ENCODE measurements at places on chromosomes 11 and 22.

GRCh38 chr11:57321388-57322255 lies 3.1 kb downstream of the TNKS1BP1 start:
- no peak for DNase-seq

- DNase-seq, result no peak
Measured at GRCh38 chr11:79173615-79174014, 267.2 kb downstream of the TENM4 start.

DNA sequence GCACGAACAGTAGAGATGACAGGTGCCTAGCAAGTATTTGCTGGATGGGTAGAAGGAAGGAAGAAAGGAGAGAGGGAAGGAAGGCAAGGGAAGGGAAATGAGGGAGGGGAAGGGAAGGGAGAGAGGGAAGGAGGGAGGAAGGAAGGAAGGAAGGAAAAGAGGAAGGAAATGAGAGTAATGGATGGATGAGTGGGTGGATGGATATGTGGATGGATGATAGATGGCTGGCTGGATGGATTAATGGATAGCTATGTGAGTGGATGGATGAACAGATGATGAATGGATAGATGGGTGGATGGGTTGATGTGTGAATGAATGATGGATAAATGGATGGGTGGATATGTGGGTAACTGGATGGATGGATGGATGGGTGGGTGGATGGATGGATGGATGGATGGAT lies 125.9 kb upstream of the FGF3 start:
- no peak for DNase-seq

- DNase-seq, result no peak
Measured at GRCh38 chr11:125441648-125442410, 54.2 kb downstream of the FEZ1 start.

DNA sequence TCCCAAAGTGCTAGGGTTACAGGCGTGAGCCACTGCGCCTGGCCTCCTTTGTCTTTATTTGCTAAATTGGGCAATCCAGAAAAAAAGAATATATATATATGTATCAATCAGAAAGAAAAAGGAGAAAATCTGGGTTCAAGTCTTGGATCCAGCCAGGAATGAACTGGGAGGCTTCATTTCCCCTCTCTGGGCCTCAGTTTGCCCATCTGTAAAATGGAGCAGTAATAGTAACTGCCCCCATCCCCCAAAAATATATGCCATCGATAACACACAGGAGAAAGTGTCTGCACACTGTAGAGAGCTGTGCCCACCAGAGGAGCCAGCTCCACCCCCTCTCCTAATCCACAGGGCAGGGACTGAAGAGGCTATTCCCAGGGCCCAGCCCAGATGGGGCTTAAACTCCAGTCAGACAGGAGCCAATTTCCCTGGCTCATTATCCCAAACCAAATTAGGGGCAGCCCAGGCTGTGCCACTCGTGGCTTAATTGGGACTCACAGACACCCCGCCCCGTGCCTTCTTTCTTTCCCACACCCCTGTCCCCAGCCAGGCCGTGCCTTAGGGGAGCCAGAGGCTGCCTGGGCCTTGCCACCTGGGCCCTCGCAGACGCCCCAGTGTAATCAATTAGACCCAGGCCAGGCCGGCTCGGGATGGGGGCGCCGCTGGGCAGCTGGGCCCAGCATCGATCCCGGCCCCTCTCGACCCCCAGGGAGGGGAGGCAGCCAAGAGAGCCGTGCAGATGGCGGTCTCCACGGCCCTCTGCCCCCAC lies 171.5 kb downstream of the MN1 start:
- no peak for DNase-seq

GRCh38 chr11:16933756-16934603 lies 80.2 kb downstream of the PLEKHA7 start:
- DNase-seq, result no peak

- DNase-seq, result no peak
Measured at GRCh38 chr22:49983148-49984042, 22.8 kb downstream of the PIM3 start.

GRCh38 chr22:23289851-23290724 lies 109.8 kb downstream of the BCR start:
- DNase-seq, result peak; percentile 41

GRCh38 chr11:72587696-72588095 lies 86.5 kb downstream of the PDE2A start:
- DNase-seq, result no peak

DNA sequence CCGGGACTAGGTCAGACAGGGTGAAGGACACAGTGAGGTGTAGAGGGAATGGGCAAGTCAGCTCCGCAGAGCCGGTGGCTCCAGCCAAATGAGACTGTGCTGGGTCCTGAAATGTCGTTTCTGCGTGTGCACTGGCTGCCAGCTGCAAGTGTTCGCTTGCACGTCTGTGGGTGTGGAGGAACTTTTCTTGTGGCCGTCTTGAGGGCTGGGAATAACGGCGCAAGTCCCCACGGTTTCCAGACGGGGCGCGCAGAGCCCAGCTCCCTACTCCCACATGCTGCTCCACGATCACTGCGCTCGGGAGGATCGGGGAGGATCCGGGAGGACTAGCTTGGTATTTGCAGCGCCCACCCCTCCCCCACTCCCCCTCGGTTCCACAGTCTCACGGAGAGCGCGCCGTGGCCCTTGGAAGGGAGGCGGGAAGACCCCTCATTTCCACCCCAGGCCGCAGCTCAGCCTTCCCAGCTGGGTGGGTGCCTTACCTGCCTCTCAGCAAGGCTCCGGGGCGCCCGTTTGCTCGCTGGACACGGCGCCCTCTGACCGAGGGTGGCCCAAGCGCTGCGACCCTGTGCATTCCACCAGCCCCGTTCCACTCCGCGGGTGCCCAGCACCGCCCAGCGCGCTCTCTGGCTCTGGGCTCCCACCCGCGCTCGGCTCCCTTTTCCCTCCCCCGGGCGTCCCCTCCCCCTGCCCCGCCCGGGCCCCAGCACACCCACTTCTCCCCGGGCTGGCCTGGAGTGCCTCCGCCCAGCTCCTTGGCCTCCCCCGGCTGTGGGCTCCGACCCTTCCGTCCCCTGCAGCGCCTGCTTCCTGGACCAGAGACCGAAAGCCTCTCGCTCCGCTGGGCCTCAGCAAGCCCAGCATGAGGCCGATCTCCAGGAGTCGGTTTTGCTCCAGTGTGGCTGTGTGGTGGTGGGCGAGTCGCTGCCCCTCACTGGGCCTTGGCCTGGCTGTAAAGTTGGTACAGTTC lies at the start of gene KCNE3:
Gene KCNE3 (minus strand): TSS at position 634 of the 970 bp plus-strand sequence. CDS start 9,986 bp downstream, outside the sequence.
- DNase-seq, result no peak

- DNase-seq, result no peak
Measured at GRCh38 chr22:20076627-20077172, 3.3 kb upstream of the DGCR8 start.

GRCh38 chr11:72338741-72339140 lies 94.8 kb upstream of the PHOX2A start:
- DNase-seq, result no peak

DNA sequence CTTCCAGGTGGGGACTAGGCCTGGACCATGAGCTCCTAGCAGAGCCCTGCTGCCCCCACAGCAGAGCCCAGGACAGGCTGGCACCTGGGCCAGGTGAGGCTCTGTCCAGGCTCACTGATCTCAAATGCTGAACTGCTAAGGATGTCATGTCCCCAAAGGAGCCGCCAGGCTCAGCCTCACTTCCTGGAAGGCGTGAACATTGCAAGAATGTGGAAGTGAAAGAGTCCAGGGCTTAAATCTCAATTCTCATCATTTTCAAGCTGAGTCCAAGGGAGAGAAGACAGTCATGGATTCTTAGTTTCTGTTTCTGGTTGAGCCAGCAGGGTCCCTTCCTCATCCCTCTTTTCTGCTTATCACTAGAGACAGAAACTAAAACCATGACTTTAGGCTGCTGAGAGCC lies 5.0 kb downstream of the ASCL2 start:
- no peak for DNase-seq

- DNase-seq, result no peak
Measured at GRCh38 chr11:112632866-112633505, 328.2 kb upstream of the NCAM1 start.

GRCh38 chr11:105912666-105913065 lies 109.4 kb downstream of the MSANTD4 start:
- DNase-seq, result no peak

- no peak for DNase-seq
Measured at GRCh38 chr11:126415128-126415527, 59.6 kb downstream of the ST3GAL4 start.

GRCh38 chr11:43853781-43854180 lies 26.9 kb upstream of the ALKBH3 start:
- no peak for DNase-seq

GRCh38 chr11:126194121-126194543 lies 17.3 kb downstream of the RPUSD4 start:
- DNase-seq, result peak; percentile 12

DNA sequence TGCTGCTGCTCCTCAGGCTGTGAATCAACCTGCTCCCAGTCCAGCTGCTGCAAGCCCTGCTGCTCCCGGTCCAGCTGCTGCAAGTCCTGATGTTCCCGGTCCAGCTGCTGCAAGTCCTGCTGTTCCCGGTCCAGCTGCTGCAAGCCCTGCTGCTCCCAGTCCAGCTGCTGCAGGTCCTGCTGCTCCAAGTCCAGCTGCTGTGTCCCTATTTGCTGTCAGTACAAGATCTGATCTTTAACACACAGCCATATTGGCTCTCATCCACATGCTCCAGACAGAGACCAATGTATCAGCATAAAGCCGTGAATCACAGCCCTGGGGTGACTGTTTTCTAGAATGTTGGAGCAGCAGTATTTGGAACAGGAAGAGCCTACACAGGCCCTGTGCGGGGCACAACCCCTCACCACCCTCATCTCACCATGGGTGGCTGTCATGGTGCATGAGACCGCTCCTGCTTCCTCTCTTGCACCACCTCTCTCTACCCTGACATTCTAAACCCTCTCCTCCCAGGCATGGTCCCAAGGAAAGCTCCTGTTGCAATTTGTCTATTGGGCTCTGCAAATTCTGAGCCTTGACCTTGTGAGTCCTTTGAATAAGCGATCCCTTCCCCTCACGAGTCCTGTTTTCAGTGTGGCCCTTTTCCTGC lies 3.5 kb downstream of the KRTAP5-10 start:
- DNase-seq, result no peak

- DNase-seq, result no peak
Measured at GRCh38 chr11:100857236-100858005, 170.3 kb downstream of the ARHGAP42 start.

DNA sequence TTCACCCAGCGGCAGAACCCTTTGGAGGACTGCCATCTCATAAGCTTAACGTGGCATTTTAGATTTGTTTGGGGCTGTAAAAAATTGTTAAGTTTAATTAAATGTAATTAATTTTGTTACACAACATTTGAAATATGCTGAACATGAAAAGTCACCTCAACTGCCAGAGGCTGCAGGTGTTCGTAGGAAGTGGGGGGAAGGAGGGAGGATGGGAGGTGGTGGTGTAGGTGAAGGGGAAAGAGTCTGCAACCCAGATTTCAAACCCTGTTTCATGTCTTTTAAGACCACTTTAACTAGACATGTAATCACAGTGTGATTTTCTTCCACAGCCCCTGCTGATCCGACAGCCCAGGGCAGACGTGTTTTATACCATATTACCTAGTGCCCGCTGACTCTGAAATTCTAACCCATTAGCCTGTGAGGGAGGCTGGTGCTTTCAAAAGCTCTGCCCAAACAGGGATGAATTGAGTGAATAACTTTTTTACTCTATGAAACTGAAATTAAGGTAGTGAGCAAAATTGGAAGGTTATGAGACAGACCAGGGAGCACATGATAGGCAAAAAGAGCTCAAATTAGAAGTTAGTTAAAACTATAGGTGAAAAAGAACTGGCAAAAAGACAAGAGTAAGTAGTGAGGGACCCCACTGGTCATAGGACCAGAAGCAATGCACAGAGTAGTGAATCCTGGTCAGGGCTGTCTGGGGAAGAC lies 279.8 kb downstream of the DDX10 start:
- no peak for DNase-seq

GRCh38 chr11:73969991-73970800 lies 12.4 kb downstream of the UCP2 start:
- DNase-seq, result no peak

- no peak for DNase-seq
Measured at GRCh38 chr11:31641477-31642062, 132.0 kb downstream of the ELP4 start.

DNA sequence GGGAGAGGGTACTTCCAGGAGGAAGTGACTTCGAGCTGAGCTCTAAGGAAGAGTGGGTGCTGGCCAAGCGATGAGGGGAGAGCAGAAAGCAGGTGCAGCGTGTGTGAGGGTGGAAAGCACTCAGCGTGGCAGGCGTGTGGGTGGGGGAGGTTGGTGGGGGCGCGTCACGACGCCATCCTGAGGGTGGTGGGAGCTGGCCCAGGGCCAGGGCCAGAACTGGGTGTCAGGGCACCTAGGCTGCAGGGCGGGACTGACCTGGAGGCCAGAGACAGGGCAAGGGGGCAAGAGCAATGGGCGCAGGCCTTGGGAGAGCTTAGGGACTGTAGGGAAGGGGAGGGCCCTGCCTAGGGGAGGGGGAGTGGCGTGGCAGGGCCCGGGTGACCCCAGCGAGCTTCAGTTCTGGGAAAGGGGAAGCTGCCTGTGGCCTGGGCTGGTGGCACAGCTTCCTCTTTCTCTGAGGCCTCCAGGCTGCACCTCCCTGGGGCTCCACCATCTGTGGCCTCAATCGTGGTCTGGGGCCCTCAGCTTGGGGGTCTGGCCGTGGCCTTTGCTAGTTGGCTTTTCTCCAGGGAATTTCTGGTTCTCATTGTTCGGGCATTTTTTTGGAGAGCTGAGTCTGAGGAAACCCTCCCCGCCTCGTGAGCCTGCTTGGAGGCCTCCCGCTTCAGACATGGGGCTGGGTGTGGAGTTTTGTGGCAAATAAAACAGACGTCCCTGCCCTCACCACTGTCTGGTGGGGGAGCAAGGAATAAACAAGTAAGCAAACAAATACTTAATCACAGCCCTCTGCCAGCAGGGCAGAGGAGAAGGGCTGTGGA lies 8.9 kb downstream of the RELT start:
- no peak for DNase-seq

GRCh38 chr11:5289696-5290095 lies 12.1 kb downstream of the OR51B4 start:
- DNase-seq, result no peak

DNA sequence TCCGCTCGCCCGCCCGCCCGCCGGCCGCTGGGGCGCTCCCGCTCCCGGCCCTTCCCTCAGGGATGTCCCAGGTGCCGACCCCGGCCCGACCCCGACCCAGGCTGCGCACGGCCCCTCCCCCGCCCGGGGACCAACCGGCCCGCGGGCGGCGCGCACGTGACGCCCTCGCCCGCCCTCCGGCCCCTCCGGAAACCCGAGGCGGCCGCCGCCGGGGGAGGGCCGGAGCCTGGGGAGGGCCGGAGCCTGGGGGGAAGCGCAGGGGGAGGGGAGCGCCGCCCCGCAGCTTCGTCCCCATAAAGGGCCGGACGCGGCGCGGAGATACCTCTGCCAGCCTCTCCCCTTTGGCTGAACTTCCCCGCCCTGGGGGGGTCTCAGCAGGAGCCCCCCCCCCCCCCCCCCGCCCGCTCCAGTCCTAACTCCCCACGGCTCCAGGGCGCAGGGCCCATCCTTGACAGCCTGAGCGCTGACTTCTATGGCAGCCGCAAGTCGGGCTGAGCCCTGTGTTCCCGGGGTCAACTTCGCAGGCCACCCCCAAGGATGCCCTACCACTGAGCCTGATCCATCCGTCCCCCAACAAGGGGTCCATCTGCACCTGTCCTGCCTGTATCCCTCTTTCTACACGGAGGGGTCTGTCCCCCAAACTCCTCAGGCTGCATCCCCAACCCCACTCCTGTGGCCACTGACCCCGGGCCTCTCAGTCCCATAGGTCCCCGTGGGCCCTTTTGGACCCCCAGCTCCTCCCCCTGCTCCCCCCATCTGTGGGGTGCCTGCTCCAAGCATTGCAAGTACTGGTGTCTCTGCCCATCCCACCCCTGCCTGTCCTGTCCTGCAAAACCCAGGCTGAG lies at the start of gene MAPK12:
Gene MAPK12 (minus strand): TSS at position 69 of the 845 bp plus-strand sequence. CDS start 174 bp downstream, outside the sequence.
- no peak for DNase-seq

- no peak for DNase-seq
Measured at GRCh38 chr22:40241200-40241763, 63.6 kb downstream of the TNRC6B start.

- no peak for DNase-seq
Measured at GRCh38 chr11:70372076-70372475, 26.3 kb upstream of the CTTN start.

Data from T follicular helper cell (primary cell).